Glomerular endothelial cell (primary cell): ENCODE measurements at places on chromosomes 3 and 15.

DNA sequence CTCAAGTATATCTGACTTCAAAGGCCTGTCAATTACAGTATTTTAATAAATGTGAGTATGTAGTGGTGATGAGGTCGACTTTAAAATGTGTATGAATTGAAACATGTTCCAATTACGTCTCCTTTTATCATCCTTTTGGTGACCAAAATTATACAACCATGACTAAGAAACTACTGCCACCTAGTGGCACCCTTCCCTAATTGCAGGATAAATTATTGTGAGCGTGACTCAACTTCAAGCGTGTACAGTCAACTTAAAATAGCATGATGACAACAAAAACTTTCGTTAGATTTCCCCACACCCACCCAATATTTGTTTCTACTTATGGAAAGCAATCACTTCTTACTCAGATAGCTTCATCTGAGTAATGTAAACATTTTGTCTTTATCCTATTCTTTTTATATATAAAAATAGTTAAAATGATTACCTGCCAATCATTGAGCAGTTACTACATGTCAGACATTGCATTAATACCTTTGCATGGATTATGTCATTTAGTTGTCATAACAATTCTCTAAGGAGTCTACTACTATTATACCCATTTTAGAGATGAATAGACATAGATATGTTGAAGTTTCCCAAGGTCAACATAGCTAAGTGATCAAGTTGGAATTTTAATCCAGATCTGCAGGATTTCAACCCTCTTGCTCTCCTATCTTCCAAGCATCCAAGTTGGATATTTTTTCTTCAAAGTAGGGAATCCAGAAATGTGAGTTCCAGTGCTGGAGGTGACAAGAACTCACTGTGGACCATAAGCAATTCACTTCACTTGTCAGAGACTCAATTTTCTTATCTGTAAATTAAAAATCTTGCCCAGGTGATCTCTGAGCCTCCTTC lies 106.0 kb downstream of the MEX3B start:
- DNase-seq, result peak; percentile 27

- no peak for DNase-seq
Measured at GRCh38 chr15:79089331-79089889, 1.2 kb downstream of the RASGRF1 start.

- no peak for DNase-seq
Measured at GRCh38 chr15:53360881-53361280, 398.6 kb downstream of the WDR72 start.

GRCh38 chr3:183202004-183202722 lies 39.6 kb upstream of the LAMP3 start:
- DNase-seq, result no peak

GRCh38 chr3:119395923-119396358 lies 67.5 kb downstream of the TMEM39A start:
- DNase-seq, result no peak

- DNase-seq, result no peak
Measured at GRCh38 chr15:67558502-67558901, 16.0 kb downstream of the MAP2K5 start.
